ENCODE measurements at places on chromosomes 13 and 19.
A peak's percentile ranks its signal among the peaks of the same experiment; 100 is the strongest.

DNA sequence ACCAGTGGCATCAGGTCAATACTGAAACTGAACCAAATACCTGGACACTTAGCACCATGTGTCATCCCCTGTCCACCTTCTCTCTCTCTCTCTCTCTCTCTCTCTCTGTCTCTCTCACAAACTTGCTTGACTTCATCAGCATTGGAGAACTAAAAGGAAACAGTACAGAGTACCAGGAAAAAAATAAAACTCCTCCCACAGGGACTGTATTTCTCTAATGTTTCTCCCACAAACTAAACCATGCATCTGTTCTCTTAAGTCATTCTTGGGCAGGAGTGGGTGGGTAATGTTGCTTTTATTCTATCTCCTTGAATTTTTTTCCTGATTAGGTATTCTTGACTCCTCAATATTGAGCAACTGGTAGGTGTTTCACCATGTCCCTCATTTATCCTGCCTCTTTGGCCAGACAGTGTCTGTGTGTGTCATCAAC is 112.9 kb upstream of the CACNA1A start:
- DNase-seq, result no peak

DNA sequence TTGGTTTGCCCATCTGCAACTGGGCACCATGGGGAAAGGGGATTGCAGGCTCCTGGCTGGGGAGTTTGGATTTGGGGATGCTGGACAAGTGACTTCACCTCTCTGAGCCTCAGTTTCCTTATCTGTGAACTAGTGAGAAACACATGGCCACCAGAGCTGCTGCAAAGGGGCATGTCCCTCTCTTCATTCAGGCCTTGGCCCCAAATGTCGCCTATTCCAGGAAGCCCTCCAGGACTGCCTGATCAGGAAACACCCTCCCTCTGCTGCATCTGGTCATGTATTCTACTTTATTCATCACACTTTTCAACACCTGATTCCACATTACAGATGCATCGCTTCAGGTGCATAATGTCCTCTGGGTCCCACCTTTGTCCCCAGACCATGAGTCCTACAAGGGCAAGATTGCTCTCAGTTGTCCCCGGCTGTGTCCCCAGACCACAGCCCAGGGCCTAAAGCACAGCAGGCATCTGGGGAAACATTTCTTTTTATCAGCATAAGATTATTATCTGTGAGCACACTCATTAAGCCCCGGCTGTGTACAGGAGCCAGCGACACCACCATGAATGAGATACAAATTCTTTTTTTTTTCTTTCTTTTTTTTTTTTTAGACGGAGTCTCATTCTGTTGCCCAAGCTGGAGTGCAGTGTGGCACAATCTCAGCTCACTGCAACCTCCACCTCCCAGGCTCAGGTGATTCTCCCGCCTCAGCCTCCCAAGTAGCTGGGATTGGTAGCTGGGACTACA is 37.5 kb downstream of the ARRDC2 start:
- no peak for DNase-seq

GRCh38 chr13:36859259-36859658 is 40.2 kb downstream of the RFXAP start:
- DNase-seq, result no peak

DNA sequence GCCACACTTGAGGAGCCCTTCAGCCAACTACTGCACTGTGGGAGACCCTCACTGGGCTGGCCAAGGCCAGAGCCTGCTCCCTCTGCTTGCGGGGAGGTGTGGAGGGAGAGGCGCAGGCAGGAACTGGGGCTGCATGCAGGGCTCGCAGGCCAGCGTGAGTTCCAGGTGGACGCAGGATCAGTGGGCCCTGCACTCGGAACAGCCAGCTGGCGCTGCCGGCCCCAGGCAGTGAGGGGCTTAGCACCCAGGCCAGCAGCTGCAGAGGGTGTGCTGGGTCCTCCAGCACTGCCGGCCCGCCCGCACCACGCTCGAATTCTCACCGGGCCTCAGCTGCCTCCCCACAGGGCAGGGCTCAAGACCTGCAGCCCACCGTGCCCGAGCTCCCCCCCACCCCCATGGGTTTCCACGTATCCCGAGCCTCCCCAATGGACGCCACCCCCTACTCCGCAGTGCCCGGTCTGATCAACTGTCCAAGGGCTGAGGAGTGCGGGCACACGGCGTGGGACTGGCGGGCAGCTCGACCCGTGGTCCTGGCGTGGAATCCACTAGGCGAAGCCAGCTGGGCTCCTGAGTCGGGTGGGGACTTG is 1293.8 kb upstream of the PCDH9 start:
- no peak for DNase-seq

DNA sequence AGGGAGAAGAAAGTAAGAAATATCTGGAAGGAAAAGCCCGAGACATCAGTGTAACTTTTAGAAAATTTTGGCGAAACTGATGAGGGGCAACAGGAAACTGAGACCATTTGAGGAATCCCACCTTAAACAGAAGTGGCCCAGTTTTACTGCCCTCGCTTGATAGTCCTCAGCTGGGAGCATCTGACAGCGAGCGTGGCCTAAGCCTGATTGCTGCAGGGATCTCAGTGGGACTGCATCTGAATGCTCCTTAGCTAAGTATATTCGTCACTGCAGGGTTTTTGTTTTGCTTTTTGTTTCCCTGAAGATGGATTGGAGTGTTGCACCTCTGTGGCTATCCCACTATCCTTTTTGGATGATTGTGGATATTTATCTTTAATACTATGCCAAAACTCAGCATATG is 262.7 kb upstream of the KLHL1 start:
- DNase-seq, result no peak

GRCh38 chr19:54432144-54432738 is 16.8 kb upstream of the LENG8 start:
- no peak for DNase-seq

- DNase-seq, result no peak
These were observed 3.3 kb downstream of the TNFAIP8L1 start for GRCh38 chr19:4642625-4643024.

DNA sequence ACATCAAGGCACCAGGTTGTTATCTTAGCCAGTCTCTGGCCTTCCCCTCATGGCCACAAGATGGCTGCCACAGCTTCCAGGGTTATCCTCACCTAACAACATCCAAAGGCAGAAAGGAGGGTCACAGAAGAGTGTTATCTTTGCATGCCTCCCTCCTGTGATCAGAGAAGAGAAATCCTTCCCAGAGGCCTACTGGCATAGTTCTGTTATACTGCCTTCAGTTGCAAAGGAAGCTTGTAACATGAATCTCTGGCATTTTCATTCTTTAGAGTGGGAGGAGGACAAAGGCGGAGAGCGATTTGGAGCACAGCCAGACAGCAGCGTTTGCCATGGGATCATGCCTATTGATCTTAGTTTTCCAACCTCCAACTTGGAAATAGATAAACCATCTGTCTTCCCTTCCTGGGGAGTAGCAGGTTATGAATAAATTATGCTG is 135.7 kb downstream of the DNAJC15 start:
- no peak for DNase-seq

DNA sequence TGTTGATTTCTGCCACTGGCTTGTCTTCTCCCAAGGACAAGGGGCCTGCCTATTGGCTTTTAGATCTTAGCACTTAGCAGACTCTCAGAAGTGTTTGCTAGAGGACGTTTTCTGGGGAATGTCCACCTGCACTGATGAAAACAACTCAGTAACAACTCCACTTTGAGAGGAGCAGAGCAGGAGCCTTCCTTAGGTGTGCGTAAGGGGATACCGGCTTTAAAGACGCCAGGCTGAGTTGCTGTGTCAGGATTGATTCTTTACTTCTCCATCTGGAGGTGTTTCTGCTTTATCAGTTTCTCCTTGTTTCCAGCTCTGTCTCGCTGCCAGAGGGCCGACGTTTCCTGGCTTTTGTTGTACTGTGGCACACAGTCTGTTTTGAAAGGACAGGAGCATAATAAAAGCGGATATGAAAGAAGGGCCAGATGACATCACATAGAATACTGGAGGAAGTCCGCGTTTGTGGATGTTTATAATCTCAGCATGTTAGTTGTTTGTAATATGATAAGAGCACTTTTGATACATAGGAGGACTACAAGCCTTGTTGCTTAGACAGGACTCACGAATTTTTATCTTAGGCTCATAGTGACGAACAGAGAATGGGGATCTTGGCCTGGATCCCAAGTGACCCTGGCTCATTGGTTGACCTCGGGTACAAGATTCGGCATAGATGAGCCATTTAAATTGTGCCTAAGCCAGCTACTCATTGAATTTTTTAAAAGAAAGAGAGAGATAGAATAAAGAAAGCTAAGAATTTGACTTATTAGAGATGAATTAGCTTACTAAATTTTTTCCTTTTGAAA is 34.6 kb downstream of the COL4A2 start:
- peak; percentile 4 for DNase-seq

- peak; percentile 47 for DNase-seq
These were observed 44.6 kb downstream of the ZNF787 start for GRCh38 chr19:56076498-56076897.

DNA sequence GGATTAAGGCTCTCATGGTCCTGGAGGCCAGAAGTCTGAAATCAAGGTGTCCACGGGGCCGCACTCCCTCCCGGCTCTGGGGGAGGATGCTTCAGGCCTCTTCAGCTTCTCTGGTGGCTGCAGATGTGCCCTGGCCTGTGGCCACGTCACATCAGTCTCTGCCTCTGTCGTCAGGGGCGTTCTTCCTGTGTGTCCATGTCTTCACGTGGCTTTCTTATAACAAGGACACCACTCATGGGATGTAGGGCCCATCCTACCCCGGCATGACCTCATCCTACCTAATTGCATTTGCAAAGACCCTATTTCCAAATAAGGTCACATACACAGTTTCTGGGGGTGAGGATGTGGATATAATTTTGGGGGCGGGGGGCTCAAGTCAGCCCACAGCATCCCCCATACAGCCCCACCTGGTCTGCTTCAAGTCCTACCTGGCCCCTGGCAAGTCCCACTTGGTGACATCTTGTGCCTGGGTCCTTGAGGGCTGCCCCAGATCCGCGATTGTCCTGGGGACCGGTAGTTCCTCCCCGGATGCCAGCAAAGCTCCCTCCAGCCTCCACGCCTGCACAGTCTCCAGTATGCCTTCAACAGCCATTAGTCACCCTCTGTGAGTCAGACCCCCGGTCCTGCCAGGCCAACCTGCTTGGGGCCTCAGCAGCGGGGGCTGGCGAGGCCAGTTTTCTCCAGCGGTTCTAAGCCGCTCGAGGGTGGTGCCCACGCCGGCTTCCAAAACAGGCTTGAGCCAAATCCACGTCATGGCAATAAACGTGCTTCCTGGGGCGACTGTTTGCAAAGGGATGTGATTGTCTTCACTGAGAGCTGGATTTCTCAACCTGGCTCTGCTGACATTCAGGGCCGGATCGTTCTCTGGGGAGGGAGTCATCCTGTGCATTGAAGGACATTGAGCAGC is 32.2 kb downstream of the MYO9B start:
- DNase-seq, result no peak

DNA sequence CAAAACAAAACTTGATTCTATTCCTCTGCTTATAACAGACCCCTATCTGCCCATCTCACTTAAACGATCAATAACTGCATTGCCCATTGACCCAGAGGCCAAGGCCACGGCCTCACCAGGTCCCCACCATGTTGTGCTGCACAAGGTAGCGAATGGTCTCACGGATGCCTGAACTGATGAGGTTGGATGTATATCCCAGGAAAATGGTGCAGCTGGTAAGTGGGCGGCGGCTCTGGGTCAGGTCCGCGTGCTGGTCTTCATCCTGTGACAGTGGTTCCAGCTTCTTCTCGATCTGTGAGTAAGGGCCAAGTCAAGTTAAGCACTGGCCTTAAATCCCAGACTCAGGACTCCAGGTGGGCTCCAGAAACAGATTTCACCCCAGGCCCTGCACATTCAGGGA is 1.6 kb downstream of the DHPS start:
- DNase-seq, result no peak

GRCh38 chr19:47284324-47284899 is 9.7 kb downstream of the INAFM1 start:
- peak; percentile 76 for DNase-seq

- no peak for DNase-seq
These were observed 20.4 kb upstream of the DCLK1 start for GRCh38 chr13:36151591-36151990.

- DNase-seq, result peak; percentile 72
These were observed 9.9 kb downstream of the RANBP3 start for GRCh38 chr19:5967994-5968430.

- DNase-seq, result no peak
These were observed 221.1 kb upstream of the TMTC4 start for GRCh38 chr13:100895651-100896050.

- no peak for DNase-seq
These were observed 117.7 kb upstream of the GJB6 start for GRCh38 chr13:20349564-20350381.

GRCh38 chr19:13956365-13956744 is 4.0 kb downstream of the DCAF15 start:
- no peak for DNase-seq

DNA sequence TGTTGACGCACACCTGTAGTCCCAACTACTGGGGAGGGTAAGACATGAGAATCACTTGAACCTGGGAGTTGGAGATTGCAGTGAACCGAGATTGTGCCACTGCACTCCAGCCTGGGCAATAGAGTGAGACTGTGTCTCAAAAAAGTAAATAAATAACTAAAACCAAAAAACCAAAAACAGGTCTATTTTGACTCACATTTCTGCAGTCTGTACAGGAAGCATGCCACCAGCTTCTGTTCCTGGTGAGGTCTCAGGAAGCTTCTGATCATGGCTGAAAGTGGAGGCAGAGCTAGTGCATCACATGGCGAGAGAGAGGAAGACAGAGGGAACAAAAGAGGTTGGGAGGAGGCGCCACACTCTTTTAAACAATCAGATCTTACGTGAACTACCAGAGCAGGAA is 142.5 kb downstream of the ITGBL1 start:
- DNase-seq, result no peak
